KBM-7 (cell line): ENCODE measurements at places on chromosomes 3 and 15.

DNA sequence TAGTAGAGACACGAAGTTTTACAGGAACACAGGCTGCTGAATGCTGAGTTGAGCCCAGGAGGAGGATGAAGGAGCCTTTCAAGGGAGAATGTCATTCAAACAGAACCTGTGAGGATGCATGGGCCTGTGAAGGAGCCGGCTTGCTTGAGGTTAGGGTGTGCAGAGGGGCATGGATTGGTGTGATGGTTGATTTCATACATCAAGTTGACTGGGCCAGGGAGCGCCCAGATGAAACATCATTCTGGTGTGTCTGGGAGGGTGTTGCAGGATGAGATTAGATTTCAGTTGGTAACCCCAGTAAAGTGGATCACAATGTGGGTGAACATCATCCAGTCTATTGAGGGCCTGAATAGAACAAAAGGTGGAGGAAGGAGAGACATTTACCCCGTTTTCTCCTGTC, 243.6 kb downstream of the EDEM1 start:
- DNase-seq = no peak

DNA sequence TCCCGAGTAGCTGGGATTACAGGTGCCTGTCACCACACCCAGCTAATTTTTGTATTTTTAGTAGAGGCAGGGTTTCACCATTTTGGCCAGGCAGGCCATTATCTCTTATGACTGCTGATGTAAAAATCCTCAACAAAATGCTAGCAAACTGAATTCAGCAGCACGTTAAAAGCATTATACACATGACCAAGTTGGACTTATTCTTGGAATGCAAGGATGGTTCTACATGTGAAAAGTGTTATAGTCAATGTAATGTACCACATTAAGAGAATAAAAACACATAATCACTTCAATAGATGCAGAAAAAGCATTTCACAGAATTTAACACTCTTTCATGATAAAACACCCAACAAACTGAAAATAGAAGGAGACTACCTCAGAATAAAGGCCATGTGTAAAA, 20.2 kb downstream of the RNF13 start:
- no peak for DNase-seq

- DNase-seq = no peak
These were observed 29.3 kb downstream of the RFT1 start for GRCh38 chr3:53100818-53101466.

DNA sequence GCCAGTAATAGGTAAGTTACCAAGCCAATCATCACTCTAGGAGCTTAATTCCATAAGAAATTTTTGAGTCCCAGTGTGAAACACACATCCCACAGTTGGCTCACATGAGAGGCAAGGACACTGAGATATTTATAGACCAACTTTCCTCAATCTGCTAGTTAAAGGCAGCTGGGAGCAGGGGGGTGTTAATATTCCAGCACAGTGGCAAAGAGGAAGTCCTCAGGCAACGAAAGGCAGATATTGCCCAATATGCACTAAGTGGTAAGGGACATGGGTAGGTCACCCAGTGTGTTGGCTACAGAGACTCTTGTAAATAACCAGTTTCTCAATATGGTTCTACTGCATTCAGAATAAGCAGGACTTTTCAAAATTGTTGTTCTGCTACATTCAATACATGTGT, 61.0 kb downstream of the TOP2B start:
- DNase-seq = peak; percentile 71

DNA sequence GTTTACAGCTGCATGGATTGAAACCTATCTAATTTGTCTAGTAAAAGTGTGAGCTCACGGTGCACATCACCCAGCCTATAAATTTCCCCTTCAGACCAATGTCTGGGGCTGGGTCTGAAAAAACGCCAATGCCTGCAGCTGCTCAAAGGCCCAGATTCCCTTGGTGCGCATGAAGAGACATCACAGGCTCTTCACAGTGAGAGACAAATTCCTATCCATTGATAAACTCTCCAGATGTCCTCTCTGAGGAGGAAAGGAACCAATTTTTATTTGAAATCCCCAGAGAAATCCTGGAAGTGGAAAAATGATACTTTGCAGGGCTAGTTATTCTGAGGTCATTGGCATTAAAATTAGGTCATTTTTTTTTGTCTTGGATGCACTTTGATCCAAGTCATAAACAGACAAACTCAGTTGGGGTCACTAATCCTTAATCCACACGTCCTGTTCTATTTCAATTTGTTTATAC, 360.5 kb downstream of the EPHA3 start:
- no peak for DNase-seq

- no peak for DNase-seq
These were observed 17.0 kb upstream of the ST3GAL6 start for GRCh38 chr3:98746122-98746521.
